Activated CD8-positive, alpha-beta T cell treated with anti-CD3 and anti-CD28 coated beads for 36 hours (primary cell): ENCODE measurements at places on chromosomes 11 and 22. TPM values are rescaled to one million over a fixed set of nuclear protein-coding genes. Genes with fewer than 3 reads are reported as not detected.

Gene CSF2RB
- total RNA-seq = 0.29 TPM

Gene USP2
- total RNA-seq = 0.96 TPM

Gene CARD16
- 13.1 TPM for total RNA-seq

Gene PARVG
- 76.5 TPM for total RNA-seq

Gene CAT
- total RNA-seq = 23.9 TPM

Gene MYBPC3
- not detected for total RNA-seq

Gene MPZL3
- total RNA-seq = 51.1 TPM

DNA sequence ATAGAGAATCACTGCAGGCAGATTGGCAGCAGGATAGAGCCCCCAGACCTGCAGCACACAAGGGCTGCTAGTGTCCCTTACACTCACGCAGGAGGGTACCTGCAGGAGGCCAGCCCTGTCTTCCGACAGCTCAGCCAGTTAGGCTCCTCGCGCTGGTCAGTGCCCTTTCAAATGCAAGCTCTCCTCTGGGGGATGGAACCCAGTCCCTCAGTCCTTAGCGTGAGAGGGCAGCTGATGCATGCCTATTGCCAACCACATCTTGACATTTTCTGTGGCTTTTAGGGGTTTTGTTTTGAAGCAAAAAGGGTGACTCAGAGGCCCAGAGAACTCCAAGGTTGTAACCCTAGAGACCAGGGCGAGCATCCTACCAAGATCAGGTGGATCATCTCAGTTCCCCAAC is 40.0 kb downstream of the WNT11 start:
- H3K36me3 ChIP-seq = no peaks in the 10 kb centered on the region
- H3K27ac ChIP-seq = no peak overlapping the region
- no peak overlapping the region for H3K4me3 ChIP-seq

- peaks cover 2% of the 10 kb centered on the region for H3K27me3 ChIP-seq
- H3K4me1 ChIP-seq = no peaks in the 10 kb centered on the region
- no peak overlapping the region for H3K27ac ChIP-seq
- no peak overlapping the region for H3K4me3 ChIP-seq
- peak; percentile 58 for DNase-seq
Observed at GRCh38 chr11:59918987-59919589, 19.1 kb upstream of the OOSP1 start.

DNA sequence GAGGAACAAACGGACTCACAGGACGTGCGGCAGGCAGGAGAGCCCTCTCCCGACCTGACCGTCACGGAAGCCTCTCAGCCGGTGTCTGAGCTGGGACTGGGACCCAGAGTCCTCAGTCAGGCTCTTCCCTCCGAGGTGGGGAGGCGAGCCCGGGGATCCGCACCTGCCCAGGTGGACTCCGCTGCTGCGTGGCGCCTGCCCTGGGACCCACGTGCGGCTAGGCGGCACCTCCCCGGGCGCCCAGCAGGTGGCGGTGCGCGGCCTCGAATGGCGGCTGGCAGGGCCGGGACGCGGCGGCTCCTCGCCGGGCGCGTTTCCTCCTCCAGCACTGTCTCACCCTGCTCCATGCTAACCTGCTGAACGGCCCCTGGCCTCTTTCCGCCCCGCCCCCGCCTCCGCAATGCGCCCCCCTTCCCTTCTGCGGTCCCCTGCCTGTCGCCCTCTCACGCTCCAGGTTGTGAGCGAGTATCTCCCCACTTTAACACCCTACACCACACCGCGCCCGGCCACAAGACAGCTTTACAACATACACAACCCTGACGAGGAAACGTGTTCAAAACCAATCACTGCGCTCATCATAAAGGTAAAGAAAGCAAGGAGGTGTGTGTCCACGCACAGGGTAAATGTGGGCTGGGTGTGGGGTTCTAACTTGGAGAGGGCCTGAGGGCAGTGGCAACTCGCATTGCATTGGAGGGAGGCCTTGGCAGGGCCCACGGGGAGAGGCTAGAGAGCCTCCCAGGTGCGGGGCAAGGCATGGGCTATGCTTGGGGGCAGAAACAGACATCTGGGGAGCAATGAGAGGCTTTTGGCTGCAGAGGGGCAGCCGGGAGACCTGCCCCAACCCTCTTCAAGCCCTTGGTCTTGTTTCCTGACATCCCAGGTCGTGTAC is 25.9 kb upstream of the ATXN10 start:
- no peak overlapping the region for H3K27ac ChIP-seq
- H3K4me1 ChIP-seq = peaks cover 16% of the 10 kb centered on the region
- peaks cover 18% of the 10 kb centered on the region for H3K27me3 ChIP-seq
- peak overlapping the region; percentile 9 for H3K4me3 ChIP-seq
- H3K36me3 ChIP-seq = no peaks in the 10 kb centered on the region

- no peaks in the 10 kb centered on the region for H3K36me3 ChIP-seq
- no peak for DNase-seq
- peaks cover 2% of the 10 kb centered on the region for H3K4me1 ChIP-seq
- no peak overlapping the region for H3K27ac ChIP-seq
Observed at GRCh38 chr22:35056486-35056885, 9.5 kb upstream of the ISX start.

DNA sequence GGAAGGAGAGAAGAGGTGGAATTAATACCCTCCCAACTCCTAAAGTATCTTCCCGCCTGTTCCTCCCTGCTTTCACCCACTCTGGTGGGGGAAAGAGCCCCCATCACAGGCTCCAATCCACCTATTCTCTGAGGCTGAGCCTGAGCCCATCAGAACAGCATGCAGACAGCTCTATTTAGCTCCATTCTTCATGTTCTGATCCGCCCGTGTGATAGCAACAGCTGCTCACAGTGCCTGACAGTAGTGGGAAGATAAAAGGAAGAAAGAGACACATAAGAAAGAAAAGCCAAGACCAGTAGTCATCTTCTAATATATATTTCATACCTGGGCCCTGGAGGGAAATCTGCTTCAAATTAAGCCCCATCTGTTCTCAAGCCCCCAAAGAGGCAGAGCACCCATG is 80.3 kb upstream of the AKIP1 start:
- peaks cover 4% of the 10 kb centered on the region for H3K4me1 ChIP-seq
- H3K36me3 ChIP-seq = no peaks in the 10 kb centered on the region
- H3K27me3 ChIP-seq = peaks cover 3% of the 10 kb centered on the region
- no peak for DNase-seq
- H3K4me3 ChIP-seq = no peak overlapping the region
- H3K27ac ChIP-seq = no peak overlapping the region
